ENCODE measurements at places on chromosomes 1 and 21.
A peak's percentile ranks its signal among the peaks of the same experiment; 100 is the strongest.

DNA sequence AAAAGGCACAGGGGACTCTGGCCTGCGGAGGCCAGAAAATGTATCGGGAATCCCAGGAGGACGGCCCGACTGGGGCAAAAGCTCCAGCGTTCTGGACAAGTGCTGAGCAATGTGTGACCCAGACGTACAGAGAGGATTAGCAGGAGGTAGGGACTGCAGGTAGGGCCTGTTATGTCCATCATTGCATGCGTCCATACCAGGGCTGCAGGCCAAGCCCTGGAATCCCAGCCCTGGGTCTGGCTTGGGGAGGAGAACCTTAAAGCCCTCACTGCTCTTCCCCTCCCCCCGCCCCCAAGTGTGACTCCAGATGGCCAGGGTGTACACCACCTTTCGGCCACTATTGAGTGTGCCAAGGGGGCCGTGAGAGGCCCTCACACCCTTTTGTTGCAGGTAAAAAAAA lies 2.0 kb downstream of the RNF207 start:
- DNase-seq: no peak

DNA sequence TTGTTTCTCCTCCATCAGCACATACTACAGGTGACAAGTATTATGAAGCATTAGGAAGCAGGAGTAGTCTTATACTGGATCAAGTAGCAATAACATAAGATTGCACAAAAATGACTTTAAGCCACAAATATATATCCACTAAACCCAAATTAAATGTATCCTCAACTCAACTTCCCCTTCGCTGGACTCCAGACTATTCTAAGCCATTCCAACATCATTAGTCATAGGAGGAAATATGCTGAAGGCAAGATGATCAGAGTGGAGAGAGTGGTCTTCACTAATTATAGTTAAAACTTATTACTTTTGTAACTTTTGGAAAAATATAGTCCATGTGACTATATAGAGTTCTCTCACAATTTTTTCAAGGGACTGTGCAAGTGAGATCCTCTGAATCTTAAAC lies 390.7 kb upstream of the ZP4 start:
- DNase-seq: no peak

- no peak for DNase-seq
These were observed 55.7 kb upstream of the EPHA8 start for GRCh38 chr1:22507587-22507986.

- peak; percentile 19 for DNase-seq
These were observed 20.6 kb downstream of the MTHFR start for GRCh38 chr1:11784993-11785769.

GRCh38 chr1:116382857-116383483 lies 9.9 kb downstream of the ATP1A1 start:
- no peak for DNase-seq

DNA sequence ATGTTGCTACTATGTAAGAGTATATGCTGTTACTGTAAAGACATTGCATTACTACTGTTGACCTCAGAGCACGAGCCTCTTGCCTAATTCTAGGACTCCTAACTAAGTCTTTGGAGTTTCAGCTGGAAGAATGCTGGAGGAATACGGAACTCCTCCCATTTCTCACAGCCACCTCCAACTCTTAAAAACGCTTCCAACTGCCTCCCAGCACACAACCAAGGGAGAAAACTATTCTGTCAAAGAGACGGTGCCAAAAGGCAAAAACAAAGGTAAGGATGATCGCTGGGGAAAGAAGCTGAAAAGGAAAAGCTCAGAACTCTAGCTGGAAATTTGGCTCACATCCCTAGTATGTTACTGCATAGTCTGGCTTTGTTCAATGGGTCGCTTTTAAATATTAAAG lies at the start of gene FMO2:
FMO2 (plus strand) TSS at position 210 of the 400 bp plus-strand sequence. CDS start 414 bp downstream, outside the sequence.
- no peak for DNase-seq

GRCh38 chr1:110425612-110426152 lies 18.2 kb upstream of the LAMTOR5 start:
- DNase-seq: no peak

DNA sequence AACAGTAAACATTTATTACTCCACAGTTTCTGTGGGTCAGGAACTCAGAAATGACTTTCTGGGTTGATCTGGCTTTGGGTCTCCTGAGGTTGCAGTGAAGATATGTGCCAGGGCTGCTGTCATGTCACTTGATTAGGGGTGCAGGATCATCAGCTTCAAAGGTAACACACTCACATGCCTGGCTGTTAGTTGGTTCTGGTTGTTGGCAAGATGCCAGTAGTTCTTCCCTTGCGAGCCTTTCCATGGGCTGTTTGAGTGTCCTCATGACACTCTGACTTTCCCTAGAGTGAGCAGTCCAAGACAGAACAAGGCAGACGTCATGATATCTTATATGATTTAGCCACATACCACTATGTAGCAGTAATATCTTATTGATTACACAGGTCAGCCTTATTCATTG lies 1.8 kb downstream of the SWT1 start:
- DNase-seq: no peak

DNA sequence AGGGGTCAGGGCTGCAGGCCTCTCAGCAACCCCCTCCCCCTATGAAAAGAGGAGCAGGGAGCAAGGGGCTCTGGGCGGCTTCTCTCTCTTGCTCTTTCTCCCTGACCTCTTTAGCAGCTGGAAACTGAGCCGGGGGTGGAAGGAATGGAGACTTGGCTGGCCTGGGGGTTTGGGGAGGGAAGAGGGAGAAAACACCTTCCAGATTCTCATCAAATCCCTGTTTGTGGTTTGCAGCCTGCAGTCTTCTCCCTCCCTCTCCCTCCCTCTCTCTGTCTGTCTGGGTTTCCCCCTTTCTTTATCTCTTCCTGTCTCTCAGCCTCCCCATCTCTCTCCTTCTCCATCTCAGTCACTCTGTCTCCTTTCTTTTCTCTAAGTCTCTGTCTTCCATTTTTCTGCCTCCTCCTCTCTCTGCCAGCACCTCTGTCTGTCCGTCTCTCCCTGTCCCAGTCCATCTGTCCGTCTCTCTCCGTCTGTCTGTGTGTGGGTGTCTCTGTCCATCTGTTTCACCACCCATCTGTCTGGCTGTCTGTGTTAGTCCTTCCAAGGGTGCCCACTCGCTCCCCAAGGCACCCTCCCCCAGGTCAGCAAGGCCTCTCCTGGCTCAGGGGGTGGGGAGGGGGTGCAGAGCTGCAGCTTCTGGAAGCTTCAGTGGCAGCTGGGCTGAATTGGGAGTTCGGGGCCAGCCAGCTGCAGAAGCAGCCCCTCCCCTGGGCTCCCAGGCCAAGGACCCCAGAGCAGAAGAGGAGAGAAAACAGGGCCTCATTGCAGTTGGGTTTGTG lies 6.2 kb downstream of the AHDC1 start:
- DNase-seq: no peak

- DNase-seq: peak; percentile 9
These were observed 41.3 kb downstream of the PIK3C2B start for GRCh38 chr1:204453141-204453772.

- no peak for DNase-seq
These were observed 180.4 kb downstream of the SLC44A5 start for GRCh38 chr1:75430526-75430925.

DNA sequence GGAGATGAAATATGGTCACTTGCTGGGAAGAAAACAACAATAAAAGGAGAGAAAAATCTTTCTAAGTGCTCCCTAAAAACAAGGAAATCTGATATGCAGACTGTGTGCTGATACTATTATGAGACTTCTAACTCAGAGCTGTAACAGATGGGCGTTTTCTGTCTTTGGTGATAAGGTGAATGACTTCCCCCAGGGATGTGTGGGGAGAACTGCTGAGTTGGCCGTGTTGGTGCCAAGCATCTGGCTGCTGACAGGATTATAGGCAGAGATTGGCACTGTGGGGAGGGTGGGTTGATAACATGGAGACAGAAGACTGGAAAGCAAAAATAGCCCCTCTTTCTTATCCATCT lies 438.5 kb upstream of the PLXNA2 start:
- no peak for DNase-seq

GRCh38 chr1:17645068-17645911 lies 105.8 kb downstream of the ARHGEF10L start:
- DNase-seq: no peak

- DNase-seq: no peak
These were observed 2.8 kb upstream of the HPCAL4 start for GRCh38 chr1:39694026-39694425.

- DNase-seq: no peak
These were observed 27.7 kb upstream of the IL19 start for GRCh38 chr1:206742719-206743383.

- no peak for DNase-seq
These were observed 518.2 kb upstream of the PBX1 start for GRCh38 chr1:164040754-164041153.

DNA sequence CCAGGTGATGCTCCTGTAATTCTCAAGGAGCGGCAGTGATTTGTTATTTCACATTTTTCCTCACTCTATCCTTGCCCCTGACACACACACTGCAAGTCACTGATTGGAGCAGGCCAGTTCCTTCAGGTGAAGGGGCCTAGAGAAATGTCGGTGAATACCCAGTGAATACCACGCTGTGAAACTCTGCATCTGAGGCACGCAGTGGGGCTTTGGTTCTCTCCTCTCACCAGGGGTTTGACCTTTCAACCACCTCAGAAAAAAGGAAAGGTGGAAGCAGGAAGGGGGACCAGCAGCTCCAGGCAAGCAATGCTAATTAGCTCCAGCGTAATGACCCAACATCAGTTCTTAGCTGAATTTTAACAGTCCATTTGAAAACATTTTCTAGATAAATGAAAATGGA lies 532 bp upstream of the FAM177B start:
- no peak for DNase-seq

DNA sequence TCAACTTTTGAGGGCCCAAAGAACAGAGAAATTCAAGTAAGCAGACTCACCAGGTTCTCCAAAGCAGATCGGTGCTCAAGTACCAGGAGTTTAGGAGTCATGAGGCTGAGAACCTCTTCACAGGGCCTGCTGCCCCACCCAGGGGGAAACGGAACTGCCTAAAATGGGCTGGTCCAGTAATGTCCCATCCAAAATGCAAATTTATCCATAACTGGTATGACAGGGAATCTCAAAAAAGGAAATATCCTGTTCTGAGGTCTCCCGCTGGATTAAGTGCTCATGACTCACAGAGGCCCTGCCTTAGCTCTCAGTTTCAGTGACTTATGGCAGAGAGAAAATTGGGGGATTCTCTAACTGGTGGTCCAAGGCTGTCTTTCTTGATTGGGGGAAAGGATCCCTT lies 9.3 kb downstream of the SPRR2G start:
- DNase-seq: no peak

DNA sequence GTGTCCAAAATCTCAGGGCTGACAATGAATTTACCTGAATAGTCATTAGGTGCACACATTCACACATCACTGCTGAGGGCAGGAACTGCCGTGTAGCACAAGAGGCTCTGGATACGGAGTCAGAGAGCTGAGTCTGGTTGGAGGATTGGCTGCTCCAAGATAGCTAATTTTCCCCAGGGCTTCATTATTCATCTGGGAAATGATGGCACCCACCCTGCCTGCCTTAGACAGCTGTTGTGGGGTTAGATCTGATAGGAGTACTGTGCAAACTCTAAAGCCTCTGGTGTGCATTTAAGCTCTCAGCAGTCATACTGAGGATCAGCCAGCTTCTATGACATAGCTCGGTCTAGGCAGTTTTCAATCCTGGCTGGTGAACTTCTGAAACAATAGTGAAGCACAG lies 67.0 kb downstream of the LMX1A start:
- DNase-seq: no peak

GRCh38 chr1:179353546-179353945 lies 12.2 kb upstream of the AXDND1 start:
- no peak for DNase-seq

DNA sequence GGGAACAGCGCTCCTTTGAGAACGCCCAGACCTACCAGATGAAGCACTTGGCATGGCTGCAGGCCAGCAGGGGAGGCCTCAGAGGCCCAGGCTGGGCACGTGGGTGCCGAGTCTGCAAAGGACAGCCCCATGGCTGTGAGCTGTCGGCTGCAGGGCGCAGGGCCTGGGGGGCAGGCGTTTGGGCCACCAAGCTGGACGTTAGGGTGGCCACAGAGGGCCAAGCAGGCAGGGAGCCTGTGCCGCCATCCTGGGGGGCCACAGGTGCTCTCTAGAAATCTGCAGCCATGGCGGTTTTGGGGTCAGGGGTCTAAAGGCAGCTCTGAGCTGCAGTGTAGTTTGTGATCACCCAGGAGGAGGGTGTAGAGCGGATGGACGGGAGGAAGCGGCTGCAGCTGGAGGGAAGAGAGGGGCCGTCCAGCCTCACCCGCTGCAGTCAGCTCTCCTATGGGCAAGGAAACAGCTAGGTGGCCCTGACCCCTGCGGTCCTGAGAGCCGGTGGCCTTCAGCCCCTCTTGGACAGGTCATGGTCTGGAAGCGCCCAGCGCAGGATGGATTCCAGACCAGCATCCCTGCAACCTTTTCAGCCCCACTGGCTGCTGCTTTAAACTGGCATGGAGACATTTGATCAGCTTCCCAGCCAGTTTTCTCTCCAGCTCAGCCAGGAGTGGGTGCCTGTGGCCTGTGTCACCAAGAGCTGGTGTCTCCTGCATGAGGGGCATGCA lies 11.0 kb downstream of the IBA57 start:
- no peak for DNase-seq

DNA sequence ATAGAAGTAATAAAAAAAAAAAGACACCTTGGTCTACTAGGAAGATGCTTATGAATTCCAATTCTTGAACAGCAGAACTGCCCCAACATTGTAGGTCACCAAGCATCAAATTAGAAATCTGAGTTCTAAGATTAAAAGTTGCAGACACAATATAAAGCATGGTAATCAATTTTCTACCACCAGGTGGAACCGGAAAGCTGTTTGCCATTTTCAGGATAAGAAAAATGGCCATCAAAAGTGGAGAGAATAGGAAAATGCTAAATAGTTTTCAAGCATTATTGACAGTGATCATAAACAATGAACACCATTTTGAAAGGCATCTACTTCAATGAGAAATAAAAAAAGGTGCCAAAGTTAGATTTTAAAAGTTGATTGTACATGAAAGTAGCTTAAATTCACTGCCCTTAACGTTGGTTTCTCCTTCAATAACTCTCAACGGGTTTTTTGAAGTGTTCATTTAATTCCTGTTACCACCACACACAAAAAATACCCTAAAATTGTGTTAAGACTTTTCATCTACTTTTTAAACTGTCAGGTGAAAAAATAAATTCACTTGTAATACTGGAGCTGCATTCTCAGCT lies 252.9 kb downstream of the KCNT2 start:
- peak; percentile 56 for DNase-seq

DNA sequence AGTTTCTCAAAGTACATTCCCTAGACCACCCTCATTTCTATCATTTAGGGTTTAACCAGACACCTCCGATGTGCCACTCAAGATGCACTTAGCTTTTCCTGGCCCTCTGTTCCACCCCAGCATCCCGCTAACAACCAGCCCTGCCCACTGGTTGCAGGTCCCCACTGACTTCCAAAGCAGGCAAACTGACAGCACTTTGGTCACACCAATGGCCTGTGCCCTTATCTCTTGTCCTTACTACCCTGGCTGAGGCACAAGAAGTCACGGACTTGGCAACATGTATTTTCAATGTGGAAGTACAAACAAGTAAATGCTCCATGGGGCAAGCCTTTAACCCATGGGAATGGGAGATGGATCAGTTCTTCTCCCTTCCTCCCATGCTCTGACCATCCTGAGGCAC lies 357.1 kb downstream of the OMA1 start:
- no peak for DNase-seq

GRCh38 chr1:15189692-15190370 lies 36.3 kb downstream of the TMEM51 start:
- no peak for DNase-seq
